Daoy (cell line): ENCODE measurements at places on chromosomes 16 and 17.

- no peak for DNase-seq
Observed at GRCh38 chr16:13223666-13224065, 322.3 kb downstream of the SHISA9 start.

- no peak for DNase-seq
Observed at GRCh38 chr16:19123535-19124178, 9.9 kb downstream of the ITPRIPL2 start.

- peak; percentile 21 for DNase-seq
Observed at GRCh38 chr16:27972500-27972899, 91.0 kb downstream of the GSG1L start.

- no peak for DNase-seq
Observed at GRCh38 chr17:40535924-40536294, 29.4 kb downstream of the CCR7 start.

GRCh38 chr16:89956505-89957215, 8.1 kb downstream of the DEF8 start:
- DNase-seq: no peak

GRCh38 chr17:39626171-39627046, at the start of gene PPP1R1B:
TSS of gene PPP1R1B (plus strand) at chr17:39626952. CDS start at chr17:39627393, 441 bp downstream.
- no peak for DNase-seq

DNA sequence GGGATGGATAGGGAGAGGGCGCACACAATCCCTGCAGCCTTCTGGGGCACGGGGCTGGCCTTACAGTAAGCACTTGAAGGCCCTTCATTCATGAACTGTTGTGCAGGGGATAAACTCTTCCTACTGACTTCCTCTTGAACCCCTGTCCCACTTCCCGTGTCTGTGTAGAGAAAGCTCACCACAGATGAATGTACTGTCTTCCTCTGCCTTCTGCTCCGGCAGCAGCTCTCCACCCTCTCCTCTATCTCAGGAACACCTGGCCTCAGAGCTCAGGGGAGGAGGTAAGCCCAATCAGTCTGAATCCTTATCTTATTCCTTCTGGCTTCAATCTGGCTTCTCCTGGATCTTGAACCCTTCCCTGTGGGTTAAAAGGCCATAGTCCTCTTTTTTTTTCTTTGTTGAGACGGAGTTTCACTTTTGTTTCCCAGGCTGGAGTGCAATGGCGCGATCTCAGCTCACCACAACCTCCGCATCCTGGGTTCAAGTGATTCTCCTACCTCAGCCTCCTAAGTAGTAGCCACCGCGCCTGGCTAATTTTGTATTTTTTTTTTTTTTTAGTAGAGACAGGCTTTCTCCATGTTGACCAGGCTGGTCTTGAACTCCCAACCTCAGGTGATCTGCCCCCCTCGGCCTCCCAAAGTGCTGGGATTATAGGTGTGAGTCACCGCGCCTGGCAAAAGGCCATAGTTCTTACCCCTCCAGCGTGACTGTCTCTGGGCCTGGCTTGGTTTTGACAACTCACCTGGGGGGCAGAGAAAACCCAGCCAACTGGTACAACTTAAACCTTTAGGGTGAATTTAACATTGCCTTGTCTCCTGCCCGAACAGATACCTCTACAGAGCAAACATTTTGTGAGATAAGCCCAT, 7.2 kb upstream of the SLC52A1 start:
- peak; percentile 49 for DNase-seq

GRCh38 chr16:53041320-53042051, 11.2 kb downstream of the CHD9NB start:
- no peak for DNase-seq

GRCh38 chr17:31492880-31493655, 101.6 kb downstream of the RAB11FIP4 start:
- DNase-seq: no peak

GRCh38 chr17:78104540-78104941, 24.0 kb downstream of the TMC6 start:
- no peak for DNase-seq

- DNase-seq: peak; percentile 54
Observed at GRCh38 chr16:56202036-56202435, 10.7 kb downstream of the GNAO1 start.

DNA sequence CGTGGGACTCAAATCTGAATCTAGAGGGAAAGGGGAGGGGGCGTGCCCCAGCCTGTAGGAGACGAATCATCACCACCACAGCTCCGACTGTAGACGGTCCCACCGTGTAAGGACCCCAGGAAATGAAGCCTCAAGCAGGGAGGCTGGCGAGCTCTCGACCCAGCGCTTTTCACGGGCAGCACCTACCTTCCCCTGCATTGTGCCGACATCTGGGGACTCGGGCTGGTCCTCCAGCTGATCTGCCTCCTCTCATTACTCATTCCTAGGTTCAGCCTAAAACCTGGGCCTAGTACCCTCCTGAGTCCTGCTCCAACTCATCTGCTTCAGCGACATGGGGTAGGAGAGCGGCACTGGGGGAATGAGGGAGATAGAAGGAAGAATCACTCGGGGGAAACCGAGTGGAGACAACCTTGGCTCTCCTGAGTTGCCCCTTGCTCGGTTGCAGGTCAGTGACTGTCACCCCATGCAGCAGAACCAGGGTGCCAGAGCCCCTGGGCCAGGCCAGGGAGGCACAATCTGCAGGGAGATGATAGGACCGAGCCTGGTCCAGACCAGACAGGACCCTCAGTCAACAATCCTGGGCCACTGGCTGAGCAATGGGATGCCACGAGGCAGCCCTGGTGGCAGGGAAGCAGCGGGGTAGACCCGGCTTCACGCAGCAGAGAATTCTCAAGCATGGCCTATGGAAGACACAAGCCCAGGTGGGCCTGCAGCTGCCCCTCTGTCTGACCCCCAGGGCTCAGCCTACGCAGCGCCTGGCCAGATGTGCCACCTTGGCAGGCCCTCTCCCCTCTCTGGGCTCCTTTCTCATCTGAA, 833 bp upstream of the BCAR1 start:
- DNase-seq: no peak

- no peak for DNase-seq
Observed at GRCh38 chr17:492022-492413, 139.4 kb upstream of the RPH3AL start.

- no peak for DNase-seq
Observed at GRCh38 chr17:73799781-73800627, 155.8 kb upstream of the SDK2 start.

DNA sequence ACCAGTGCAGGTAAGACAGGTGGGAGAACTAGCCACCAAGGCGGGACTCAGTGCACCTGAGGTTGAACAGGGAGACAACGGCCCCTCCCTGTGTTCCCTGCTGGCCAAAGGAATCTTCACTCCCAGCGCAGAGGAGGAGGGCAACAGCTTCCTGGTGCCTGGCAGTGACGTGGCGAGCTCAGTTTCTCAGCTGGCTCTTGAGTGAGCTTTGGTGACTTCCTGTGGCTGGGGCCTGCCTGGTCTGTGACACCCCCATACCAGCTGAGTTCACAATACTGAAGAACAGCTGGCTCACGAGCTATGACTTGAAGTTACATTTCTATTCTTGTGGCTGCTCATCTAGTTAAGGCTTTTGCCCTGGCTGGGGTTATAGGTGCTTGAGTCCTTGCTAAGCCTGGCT, 26.1 kb downstream of the WNT9B start:
- DNase-seq: no peak

GRCh38 chr16:19542138-19542821, 13.2 kb upstream of the VPS35L start:
- no peak for DNase-seq

DNA sequence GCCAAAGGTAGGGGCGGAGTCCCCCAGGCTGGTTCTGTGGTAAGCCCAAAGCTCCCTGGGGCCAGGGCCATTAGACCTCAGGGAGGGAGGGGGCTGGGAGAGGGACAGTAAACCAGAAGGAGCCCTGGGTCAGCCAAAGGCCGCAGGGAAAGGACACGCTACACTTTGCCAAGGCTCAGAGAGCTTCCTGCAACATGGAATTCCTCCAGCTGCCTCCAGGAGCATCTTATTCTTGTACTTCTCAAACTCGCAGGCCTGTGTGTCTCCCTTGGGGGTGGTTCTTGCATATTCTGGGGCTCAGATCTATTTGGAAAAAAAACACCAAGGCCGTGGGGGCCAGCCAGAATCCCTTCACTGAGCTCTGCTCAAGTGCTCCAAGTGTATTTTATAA, 25.1 kb downstream of the AKAP1 start:
- no peak for DNase-seq

DNA sequence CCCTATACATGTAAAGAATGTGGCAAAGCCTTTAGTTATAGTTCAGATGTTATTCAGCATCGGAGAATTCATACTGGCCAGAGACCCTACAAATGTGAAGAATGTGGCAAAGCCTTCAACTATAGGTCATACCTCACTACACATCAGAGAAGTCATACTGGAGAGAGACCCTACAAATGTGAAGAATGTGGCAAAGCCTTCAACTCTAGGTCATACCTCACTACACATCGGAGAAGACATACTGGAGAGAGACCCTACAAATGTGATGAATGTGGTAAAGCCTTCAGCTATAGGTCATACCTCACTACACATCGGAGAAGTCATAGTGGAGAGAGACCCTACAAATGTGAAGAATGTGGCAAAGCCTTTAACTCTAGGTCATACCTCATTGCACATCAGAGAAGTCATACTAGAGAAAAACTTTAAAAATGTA, 42.5 kb downstream of the ZNF267 start:
- DNase-seq: no peak

GRCh38 chr17:64061178-64061898, 40.9 kb upstream of the ICAM2 start:
- no peak for DNase-seq

GRCh38 chr16:75529959-75530358, 5.9 kb downstream of the CHST5 start:
- no peak for DNase-seq

GRCh38 chr17:80308692-80309517, 48.3 kb downstream of the RNF213 start:
- DNase-seq: no peak

DNA sequence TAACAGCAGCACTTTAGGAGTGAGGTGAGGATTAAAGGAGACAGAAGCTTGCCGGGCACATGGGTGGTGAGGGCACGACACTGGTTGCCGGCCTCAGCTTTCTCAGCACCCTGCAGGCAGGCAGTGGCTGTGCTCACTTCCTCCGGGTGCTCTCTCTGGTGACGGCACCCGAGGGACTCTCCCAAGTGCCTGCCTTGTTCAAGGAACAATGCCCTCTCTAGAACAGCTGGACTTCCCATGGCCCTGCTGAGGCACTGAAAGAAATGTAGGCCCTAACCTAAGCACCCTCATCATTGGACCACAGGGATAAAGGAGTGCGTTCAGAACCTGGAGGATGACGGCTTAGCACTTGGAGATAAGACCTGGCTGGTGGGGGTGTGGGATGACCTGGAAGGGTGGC, 72.7 kb downstream of the N4BP1 start:
- DNase-seq: no peak

GRCh38 chr17:42361781-42362186, 26.5 kb downstream of the STAT3 start:
- no peak for DNase-seq

DNA sequence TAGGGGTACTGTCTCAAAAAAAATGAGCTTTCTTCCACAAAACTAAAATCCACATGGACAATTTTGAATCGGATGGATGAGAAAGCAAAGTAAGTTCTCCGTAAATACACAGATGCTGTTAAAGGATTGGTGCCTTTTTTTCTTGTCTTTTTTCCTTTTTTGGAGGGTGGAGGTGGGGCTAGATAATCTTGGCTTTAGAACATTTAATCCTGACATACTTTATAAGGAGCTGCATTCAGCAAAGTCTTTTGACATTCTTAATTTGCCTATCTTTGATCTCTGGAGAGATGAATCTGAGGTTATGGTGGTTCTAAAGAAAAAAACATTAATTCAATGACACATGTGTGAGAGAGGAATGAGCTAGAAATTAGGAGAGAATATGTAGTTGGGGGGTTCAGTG, 312.3 kb upstream of the KCNJ16 start:
- no peak for DNase-seq

DNA sequence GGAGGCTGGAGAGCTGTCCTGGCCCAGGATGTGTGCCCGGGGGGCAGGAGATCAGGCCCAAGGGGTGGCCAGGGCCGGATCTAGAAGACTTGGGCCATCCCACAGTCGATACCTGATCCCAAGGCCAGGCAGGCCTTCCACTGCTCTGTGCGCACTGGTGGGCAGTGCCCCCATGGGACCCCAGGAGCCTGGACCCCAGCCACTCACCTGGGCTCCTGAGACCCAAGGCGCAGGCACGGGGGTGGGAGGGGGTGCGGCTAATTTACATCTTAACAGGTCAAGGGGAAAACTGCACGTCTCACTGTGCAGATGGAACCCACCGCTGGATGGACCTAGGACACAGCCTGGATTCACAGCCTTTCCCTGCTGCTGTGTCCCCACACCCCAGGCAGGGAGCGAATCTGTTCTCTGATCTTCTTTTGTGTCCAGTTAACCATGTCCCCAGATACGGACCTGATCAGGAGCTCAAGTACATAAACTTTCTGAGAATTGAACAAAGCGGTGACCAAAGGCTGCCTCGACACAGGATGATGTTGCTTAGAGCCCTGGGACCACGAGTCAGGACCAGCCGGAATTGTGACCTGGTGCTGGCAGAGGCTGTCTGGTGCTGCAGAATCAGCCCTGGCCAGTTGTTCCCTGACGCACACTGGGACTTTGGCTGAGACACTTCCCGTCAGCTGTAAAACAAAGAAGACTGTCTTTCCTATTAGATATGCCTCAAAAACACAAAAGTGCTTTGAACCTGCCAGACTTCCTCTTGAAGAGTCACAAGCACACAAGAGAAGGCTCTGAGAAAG, 60.6 kb downstream of the TNFRSF13B start:
- DNase-seq: no peak

DNA sequence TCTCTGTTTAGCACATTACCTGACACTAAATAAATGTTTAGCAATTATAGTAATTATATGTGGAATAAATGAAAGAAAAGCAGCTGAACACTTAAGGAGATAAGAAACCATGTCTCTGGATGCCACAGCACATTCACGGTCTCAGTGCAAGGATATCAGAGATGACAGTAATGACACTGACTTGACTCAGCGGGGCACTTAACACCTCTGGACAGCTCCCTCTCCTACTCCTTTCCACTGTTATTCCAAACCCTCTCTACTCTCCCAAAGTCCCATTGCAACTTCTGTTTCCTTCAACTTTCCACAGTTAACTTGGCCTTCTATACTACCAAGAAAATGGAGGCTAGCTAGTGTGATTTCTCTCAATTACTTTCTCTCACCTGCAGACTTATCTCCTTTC, 93.0 kb upstream of the CORO6 start:
- DNase-seq: no peak

DNA sequence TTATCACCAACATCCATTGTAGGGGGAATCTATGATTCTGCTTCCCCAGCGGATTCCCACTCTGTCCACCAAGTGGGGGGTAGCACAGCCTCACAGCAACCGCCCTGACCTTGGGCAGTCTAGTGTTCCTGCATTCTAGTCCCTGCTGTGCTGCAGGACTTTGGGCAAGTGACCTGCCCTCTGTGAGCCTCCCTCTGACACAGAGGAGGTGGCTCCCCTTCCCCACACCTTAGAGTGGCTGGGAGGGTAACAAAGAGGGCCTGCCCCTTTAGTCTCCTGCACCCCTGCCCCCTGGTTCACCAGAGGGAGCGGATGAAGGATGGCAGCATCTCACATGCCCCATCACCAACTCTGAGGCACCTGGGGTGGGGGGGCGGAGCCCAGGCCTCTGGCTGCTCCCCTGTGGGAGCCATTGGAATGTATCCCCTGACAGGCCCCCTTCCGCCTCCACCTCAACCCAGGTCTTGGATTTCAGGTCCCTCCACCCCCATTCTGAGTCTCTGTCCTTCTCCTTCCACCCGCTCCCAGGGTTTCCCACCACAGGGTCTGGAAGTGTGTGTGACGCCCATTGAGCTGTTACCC, 10.1 kb downstream of the GAS2L2 start:
- no peak for DNase-seq

- DNase-seq: peak; percentile 26
Observed at GRCh38 chr16:24178496-24178895, 77.6 kb upstream of the CACNG3 start.

GRCh38 chr17:73278465-73279453, 17.1 kb upstream of the CPSF4L start:
- no peak for DNase-seq
